ENCODE measurements at places on chromosomes 5 and 9. TPM values are rescaled to one million over a fixed set of nuclear protein-coding genes. Genes with fewer than 3 reads are reported as not detected.

GGTA1 gene
- total RNA-seq = not detected

ADAMTS2 gene
- 132 TPM for total RNA-seq

SLIT3 gene
- total RNA-seq = 61.9 TPM

OXCT1 gene
- total RNA-seq = 18.8 TPM

PKN3 gene
- total RNA-seq = 2.1 TPM

GRCh38 chr5:174047472-174048099 lies 2.1 kb downstream of the NSG2 start:
- no peak overlapping the region for H3K4me3 ChIP-seq
- H3K27me3 ChIP-seq = no peaks in the 10 kb centered on the region
- H3K4me1 ChIP-seq = no peaks in the 10 kb centered on the region
- no peaks in the 10 kb centered on the region for H3K36me3 ChIP-seq

DNA sequence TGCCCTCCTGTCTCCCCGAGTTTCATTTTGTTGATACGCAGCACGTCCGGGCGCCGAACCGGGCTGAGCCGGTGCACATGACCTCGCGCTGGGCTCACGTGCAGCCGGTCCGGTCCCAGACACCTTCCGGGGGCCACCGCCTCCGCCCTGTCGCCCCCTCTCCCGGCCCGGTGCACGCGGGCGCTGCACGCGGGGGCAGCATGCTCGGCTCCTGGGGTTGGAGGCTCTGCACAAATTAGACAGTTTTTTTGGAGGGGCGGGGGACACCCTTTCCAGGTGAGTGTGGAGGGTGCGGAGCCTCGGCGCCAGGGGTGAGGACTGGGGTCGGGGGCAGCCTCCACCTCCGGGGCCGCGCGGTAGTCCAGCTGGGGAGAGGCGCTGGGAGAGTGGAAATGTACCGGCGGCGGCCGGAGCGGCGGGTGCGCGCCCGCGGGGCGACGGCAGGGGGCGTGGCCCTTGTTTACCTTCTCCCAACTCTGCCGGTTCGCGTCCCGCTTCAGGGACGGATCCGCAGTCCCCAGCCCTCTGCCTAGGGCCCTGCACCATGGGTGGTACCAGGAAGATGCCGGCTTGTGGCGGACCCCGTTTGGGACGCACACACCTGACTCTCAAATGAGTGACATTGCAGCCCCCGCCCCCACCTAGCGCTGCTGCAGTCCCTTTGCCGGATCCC lies 1.1 kb downstream of the JADE2 start:
- H3K4me1 ChIP-seq = peaks cover 12% of the 10 kb centered on the region
- H3K27me3 ChIP-seq = no peaks in the 10 kb centered on the region
- H3K4me3 ChIP-seq = peak overlapping the region; percentile 95
- DNase-seq = peak; percentile 88
- H3K27ac ChIP-seq = peak overlapping the region; percentile 82

GRCh38 chr5:122741681-122742080 lies 33.2 kb upstream of the SNX2 start:
- no peaks in the 10 kb centered on the region for H3K36me3 ChIP-seq
- no peak overlapping the region for H3K4me3 ChIP-seq
- DNase-seq = peak; percentile 27
- H3K27me3 ChIP-seq = no peaks in the 10 kb centered on the region

DNA sequence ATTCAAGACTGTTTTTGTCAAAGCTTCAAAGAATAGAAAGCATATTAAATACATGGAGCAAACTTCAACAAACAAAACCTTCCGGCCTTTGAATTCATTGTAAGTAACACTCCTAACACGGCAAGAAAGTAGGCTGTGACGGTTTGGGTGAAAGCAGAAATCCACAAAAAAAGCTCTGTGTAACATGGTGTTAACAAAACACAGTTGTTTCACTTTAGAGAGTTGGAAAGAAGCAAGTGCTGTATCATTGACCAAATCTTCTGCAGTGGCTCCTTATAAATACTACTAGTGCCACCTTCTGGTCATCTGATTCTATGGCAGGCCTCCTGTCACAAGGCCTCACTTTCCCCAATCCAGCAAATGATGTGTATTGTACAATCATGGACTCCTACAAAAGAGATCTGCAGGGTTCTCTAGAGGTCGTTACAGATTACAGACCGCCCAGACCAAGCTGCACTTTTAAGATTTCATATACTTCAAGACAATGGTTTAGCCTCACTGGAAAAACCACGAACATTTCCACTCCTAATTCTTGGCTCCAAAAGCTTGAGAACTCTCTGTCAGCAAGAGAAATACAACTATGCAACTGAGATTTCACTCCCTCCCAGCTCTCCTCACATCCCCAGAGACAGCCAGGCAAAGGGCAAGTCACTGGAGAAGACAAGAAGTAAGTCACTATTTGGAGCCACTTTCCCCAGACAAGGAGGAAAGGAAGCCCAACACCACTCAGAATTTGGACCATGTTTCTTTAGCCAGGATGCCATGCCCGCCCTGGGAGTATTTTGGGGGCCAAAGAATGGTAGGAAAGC lies 196.2 kb downstream of the DTWD2 start:
- H3K27ac ChIP-seq = no peak overlapping the region
- DNase-seq = peak; percentile 85
- no peaks in the 10 kb centered on the region for H3K36me3 ChIP-seq

- no peak overlapping the region for H3K4me3 ChIP-seq
- no peaks in the 10 kb centered on the region for H3K36me3 ChIP-seq
- H3K27me3 ChIP-seq = peaks cover 71% of the 10 kb centered on the region
- H3K27ac ChIP-seq = no peak overlapping the region
Measured at GRCh38 chr5:154514331-154514730, 36.3 kb upstream of the HAND1 start.

GRCh38 chr9:6584881-6585597 lies 60.5 kb downstream of the GLDC start:
- H3K27me3 ChIP-seq = no peaks in the 10 kb centered on the region
- H3K4me3 ChIP-seq = no peak overlapping the region
- H3K4me1 ChIP-seq = no peaks in the 10 kb centered on the region
- no peaks in the 10 kb centered on the region for H3K36me3 ChIP-seq
- no peak overlapping the region for H3K27ac ChIP-seq

- no peak for DNase-seq
- H3K27me3 ChIP-seq = no peaks in the 10 kb centered on the region
- no peak overlapping the region for H3K4me3 ChIP-seq
- H3K36me3 ChIP-seq = peaks cover 30% of the 10 kb centered on the region
Measured at GRCh38 chr5:79666758-79667157, 22.9 kb upstream of the CMYA5 start.

DNA sequence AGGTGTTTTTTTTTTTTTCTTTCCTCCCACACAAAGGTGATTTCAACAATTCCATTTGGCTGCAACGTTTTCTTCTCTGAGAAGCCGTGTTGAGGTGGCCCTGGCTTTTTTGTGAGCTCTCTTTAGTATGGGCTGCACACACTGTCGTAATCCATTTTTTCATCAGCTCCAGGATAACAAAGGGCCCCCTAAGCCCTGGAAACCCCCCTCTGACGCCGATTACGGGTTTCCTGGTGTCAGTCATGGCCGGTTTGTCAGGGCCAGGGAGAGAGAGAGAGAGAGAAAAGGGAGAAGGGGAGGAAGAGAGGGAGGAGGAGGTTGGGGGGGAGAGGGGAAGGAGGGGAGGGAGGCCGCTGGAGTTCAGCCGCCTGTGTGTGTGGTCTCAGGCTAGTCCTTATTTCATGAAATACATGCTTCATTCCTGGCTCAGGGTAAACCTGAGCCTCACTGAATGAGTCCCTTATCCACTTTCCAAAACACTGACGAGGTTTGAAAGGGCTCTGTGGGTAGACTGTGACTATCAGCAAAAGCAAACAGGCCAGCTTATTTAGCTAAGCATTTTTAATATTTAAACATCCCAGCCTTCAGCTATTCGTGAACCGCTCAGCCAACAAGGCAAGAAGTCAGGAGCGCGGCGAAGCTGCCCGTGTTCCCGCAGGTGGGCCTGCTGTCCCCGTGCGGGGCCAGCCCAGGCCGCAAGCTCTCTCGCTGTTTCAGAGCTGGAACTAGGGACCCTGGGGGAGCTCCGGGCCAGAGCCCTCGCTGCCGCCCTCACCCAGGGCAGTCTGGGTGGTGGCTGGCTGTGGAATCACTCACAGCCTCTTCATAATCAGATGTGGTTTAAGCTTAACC lies 172.8 kb downstream of the ERCC6L2 start:
- no peak overlapping the region for H3K4me3 ChIP-seq
- no peak for DNase-seq
- no peak overlapping the region for H3K27ac ChIP-seq

DNA sequence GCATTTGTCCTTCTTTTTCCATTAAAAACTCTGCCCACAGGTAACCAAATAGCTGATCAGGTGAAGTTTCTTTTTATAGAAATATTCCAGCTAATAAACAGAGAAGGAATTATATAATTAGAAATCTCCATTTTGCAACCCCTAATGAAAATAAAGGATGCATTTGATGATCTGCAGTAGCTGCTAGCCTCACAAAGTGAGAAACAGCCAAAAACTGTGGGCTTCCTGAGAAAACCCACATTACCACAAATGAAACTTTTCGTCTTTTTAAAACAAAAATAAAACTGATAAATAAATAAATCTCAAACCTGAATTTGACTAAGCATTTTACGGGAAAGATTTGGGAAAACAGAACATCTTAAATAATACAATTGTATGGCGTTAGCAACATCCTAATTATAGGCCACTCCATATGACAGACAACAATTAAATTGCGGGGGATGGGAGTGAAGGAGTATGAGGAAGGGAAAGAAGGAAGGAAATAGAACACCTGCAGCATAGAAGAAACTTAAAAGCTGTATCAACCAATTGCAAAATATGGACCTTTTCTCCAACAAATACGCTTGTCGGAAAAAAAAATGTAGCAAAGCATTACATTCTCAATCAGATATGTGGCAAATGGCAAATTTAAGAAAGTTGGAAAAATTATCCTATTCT lies 283.0 kb upstream of the ITGA1 start:
- no peaks in the 10 kb centered on the region for H3K4me1 ChIP-seq
- no peak overlapping the region for H3K27ac ChIP-seq
- no peaks in the 10 kb centered on the region for H3K36me3 ChIP-seq
- no peak overlapping the region for H3K4me3 ChIP-seq
- no peak for DNase-seq

GRCh38 chr5:35058374-35058788 lies 10.6 kb upstream of the AGXT2 start:
- no peak overlapping the region for H3K27ac ChIP-seq
- H3K4me1 ChIP-seq = peaks cover 52% of the 10 kb centered on the region
- no peak for DNase-seq
- no peak overlapping the region for H3K4me3 ChIP-seq
- no peaks in the 10 kb centered on the region for H3K36me3 ChIP-seq

DNA sequence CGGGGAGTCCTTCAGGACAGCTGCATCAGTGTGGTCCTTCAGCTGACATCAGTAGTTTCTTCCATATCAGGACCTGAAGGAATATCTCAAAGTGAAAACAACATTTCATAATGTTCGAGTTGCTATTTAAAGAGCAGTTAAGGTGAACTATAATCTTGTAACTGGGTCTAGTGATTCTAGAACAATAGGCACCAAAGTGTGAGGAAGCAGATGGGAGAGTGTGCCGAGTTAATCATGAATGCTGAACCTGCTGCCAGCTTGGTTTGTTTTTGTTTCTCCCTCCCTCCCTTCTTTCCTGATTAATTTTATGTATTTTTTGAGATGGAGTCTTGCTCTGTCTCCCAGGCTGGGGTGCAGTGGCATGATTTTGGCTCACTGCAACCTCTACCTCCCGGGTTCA lies 3.6 kb upstream of the PTGR1 start:
- H3K4me3 ChIP-seq = no peak overlapping the region
- peaks cover 12% of the 10 kb centered on the region for H3K4me1 ChIP-seq
- no peak overlapping the region for H3K27ac ChIP-seq

GRCh38 chr5:179195561-179196404 lies 135.6 kb downstream of the ZNF354C start:
- no peaks in the 10 kb centered on the region for H3K27me3 ChIP-seq
- H3K36me3 ChIP-seq = no peaks in the 10 kb centered on the region
- H3K27ac ChIP-seq = no peak overlapping the region
- DNase-seq = no peak

DNA sequence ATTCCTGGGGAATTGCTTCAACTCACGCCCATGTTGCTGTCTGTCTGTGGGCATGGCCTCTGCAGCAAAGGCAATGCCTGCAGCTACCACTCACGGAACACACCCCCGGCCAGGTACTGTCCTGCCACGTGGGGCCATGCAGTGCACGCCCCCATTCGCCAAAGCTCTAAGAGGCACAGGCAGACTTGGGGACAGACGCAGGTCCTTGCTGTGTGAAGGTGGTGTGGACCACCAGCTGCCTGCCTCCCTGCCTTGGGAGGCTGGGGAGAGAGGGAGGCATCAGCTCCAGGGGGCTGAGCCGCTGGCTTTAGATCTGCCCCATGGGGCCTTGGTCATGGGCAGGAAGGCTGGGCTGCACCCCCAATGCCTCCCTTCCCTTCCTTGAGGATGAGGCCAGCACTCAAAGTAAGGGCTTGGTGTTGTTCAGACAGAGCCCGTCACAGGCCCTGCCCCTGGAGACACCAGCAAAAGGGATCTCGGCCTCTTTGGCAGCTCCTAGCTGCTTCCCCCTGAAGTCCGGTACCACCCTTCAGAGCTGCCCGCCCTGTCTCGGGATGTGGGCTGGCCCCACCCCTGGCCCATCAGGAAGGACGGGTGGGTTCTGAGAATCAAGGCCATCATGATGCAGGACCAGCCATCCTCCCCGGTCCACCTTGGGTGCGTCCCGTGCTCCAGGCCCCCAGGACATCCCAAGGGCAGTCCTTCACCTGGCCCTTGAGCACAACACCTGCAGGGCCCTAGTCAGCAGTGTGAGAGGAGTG lies 2.3 kb downstream of the GRIN1 start:
- no peak for DNase-seq
- peaks cover 35% of the 10 kb centered on the region for H3K27me3 ChIP-seq
